ENCODE measurements at places on chromosomes 2 and 18.
A peak's percentile ranks its signal among the peaks of the same experiment; 100 is the strongest.

DNA sequence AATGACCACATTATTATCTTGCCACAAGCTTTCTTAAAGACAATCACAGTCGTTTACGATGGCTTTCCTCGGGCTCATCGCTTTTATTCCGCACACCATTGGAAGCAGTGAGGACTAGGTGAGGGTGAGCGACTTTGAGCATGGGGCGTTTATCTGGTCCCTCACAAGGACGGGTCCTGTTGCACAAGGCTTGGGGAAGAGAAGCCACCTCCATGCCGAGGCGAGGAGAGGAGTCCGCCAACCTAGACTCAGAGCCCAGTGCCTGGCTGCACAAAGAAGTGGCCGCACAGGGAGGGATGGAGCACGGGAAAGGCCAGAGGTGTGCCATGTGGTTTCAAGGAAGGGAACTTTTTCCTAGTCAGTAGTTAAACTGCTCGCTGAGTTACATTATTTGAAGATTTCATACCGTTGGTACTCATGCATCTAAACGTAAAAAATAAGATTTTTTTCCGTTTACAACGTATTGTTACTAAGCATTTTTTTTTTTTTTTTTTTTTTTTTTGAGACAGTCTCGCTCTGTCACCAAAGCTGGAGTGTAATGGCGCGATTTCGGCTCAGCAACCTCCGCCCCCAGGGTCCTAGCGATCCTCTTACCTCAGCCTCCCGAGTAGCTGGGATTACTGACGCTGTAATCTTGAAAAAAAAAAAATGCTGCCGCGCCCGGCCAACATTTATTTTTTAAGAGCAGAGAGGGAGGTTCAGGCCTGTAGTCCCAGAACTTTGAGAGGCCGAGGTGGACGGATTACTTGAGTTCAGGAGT lies 849 bp upstream of the CYP27C1 start:
- no peak for DNase-seq

DNA sequence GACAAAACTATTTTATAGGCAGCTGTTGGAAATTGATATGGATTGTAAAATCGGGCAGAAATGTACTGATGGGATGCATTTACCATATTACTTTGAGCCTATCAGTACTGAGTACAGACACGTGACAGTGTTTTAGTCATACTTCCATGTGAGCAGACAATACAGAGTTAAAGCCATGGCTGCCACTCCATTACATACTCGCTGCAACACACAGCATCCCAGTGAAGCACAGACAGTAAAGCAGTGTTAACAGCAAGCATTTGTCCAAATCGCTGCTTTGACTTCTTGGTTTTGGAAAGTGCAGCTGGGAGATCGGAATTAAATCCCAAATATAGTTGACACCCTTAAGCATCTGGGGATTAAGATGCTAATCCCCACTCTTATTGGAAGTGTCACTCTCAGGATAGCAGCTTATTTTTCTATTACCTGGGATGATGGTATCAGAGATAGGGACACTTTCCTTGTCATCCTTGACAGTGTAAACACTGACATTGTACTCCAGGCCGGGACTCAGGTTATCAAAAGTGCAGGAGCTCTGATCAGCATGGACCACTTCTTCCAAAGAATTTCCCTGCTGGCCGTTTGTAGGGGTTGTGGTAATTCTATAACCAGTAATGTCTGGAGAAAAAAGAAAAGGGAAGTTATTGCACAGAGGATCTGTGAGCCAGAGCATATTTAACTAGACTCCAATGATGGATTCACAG lies 41.6 kb downstream of the FN1 start:
- no peak for DNase-seq

DNA sequence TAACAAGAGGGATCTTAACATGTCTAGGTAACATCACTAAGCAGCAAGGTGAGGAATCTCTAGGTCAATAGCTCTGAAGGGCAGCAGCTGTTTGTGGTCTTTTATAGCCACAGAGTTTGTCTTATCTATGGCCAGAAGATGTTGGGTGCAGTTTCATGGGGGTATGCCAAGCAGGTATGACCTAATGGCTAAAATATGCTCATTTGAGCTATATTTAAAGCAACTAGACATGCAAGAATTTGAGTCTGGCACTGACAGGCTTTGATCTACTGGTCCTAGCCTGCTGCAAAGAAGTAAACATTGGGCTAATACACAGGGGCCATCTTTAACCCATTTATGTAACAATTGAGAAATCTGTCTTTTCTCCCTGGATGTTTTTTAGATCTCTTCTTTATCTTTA lies 13.9 kb upstream of the UGP2 start:
- DNase-seq = no peak

- no peak for DNase-seq
Observed at GRCh38 chr2:222134654-222135053, 164.1 kb downstream of the PAX3 start.

GRCh38 chr18:58756148-58756547 lies 84.9 kb downstream of the MALT1 start:
- no peak for DNase-seq

- no peak for DNase-seq
Observed at GRCh38 chr2:46779447-46779941, 136.1 kb downstream of the MCFD2 start.

DNA sequence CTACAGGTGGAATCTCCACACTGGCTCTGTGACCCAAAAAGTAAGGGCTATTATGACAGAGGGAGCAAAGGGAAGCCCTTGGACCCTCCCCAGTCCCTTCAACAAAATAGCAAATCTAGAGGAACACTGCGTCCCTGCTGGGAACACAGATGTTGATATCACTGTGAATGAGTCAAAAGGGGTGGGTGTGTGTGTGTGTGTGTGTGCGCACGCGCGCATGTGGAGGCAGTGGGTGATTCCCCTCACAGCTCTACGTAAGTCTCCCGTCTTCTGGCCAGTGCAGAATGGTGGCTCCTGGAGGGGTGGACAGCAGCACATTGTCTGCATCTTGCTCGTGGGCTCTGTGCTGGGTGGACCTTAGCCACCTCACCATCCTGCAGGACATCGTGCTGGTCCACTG lies 7.8 kb upstream of the C2orf72 start:
- no peak for DNase-seq

DNA sequence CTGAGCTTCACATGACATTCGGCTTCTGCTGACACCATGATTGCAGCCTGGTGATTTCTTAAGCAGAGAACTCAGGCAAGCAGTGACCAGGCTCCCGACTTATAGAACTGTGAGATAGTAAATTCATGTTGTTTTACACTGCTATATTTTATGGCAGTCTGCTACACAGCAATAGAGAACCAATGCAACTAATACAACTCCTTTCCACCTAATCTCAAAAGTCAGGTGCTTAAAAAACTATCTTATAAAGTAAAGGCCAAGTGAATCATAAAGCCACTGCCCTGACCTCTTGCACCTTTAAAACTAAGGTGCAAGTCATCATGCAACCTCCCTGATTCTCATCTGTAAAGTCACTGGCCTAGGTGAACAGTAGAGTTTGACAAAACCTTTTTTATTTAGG lies 95.3 kb upstream of the GLS start:
- DNase-seq = no peak

DNA sequence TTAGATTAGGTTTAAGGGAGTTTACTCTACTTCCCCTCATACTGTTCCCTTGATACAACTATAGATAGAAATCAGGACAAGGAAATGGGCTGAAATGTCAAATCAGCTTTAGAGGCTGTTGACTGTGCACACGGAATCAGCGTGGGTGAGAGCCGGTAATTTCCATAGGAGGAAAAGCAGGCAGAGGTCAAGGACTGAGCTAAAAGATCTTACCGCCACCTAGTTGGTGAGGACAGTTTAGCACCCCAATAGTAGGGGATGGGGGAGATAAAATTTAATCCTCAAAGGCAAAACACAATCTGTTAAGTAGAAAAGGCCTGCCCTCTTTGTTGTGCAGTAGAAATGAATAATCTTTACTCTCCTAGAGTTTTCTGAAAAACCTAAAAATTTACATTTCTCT lies 1154.5 kb upstream of the CHAC2 start:
- no peak for DNase-seq

GRCh38 chr2:158179660-158180059 lies 78.0 kb downstream of the UPP2 start:
- no peak for DNase-seq

GRCh38 chr2:236440110-236440881 lies 129.3 kb upstream of the ACKR3 start:
- DNase-seq = no peak

- DNase-seq = no peak
Observed at GRCh38 chr2:202717598-202718310, 83.0 kb downstream of the FAM117B start.

GRCh38 chr2:216545359-216545758 lies 46.7 kb downstream of the RPL37A start:
- no peak for DNase-seq

- peak; percentile 68 for DNase-seq
Observed at GRCh38 chr18:11553098-11553940, 56.1 kb upstream of the SLC35G4 start.

DNA sequence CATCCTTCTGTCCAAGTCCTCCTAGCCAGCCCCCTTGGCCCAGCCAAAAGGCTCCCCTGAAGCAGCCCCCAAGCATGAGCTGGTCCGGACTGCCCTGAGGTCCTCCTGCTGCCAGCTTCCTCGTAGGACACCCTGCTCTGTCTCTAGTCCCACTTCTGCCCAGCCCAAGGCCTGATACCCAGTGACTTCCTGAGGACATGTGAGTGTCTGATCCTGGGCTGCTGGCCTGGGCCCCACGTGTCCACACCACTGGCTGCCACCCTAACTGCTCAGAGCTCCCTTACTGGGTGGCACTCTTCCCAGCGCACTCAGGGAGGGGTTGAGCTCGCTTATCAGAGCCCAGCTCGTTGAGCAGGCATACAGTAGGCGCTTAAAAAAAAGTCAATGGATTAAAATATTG lies 34.4 kb upstream of the PDIA6 start:
- no peak for DNase-seq

DNA sequence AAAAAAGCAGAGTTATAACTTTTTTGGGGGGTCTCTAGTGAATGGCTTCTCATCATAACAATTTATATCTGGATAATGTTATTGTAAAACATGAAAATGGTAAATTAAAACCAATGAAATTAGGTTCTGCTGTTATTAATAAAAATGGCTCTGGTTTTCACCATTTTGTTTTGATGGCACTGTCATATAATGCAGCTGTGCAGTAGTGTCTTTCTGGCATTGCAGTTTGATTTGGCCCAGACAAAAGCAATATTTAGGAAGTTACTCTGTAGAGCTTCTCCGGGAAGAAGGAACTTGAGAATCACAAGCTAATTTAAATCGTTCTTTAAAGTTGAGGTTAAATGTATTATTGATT lies 15.1 kb upstream of the NT5C1B start:
- DNase-seq = no peak

DNA sequence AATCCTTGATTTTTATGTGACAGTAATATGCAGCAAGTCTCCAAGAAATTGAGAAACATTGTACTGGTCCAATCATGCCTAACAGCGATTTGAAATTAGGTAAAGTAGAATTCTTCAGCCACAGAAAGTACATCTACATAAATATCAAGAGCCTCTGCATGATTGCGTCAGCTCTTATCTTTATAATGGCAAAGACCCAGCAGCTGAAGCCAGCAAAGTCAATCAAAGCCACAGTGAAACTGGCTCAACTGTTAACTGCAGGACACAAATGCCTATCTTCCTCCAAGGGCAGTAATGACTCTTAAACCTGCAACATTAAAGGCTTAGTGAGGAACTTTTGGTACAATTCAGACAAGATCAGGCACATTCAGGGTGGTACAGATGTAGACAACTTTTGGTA lies 102.5 kb downstream of the BARD1 start:
- DNase-seq = no peak

DNA sequence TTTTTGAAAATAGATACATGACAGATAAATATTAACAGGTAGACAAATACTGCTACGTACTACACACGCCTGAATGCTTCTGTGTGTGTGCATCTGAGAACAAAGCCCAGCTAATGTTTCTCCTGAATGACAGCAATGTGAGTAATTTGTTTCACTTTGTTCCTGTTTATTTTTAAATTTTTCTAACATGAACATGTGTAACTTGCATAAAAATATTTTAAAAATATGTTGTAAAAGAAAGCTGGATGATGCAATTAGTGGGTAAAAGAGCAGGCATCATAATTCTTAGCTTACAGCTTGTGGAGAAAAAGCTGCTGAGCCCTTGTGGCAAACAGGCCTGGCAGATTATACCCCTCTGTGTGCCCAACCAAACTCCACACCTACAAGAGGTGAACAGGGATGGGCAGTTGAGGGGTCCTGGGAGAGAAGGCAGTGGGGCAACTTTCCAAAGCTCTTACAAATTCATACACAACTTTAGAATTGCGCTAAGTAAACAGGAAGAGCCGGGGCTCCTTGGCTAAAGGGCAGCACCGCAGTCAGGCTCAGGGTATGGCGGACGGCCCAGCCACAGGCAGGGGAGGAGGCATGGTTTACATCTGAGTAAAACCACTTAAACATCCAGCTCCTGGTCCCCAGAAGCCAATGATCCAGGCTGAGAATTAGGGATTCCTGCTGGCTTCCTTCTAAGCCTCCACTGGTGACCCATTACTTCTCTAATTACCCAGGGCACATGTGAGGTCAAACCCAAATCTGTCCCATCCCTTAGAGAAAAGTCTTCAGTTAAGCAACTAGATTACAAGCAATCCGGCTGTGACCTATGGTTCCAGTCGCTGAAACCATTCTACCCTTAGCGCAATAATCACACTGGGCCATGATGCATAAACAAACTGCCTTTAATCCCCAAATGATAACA lies 14.0 kb downstream of the PXDN start:
- DNase-seq = no peak
